ENCODE measurements at places on chromosomes 6 and 20. TPM values are rescaled to one million over a fixed set of nuclear protein-coding genes. Genes with fewer than 3 reads are reported as not detected.
A peak's percentile ranks its signal among the peaks of the same experiment; 100 is the strongest.

DNA sequence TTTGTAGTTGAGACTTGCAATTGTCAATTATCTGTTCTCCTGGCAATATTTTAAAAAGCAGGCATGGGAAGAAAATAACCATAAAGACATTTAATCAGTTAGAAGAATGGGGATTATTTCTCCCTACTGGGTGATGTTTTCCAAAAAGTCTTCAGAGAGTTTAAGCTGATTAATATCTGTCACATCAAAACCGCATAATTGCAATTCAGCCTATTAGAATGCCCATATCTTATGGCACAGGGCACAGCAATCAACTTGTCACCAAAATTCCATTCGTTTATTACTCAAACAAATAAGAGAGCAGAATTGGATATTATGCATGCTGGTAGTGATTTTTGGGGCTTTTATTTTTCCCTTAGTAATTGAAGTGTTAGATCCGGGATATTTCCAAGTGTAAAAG is 218.7 kb downstream of the RNF144B start:
- DNase-seq, result no peak
- no peaks in the 10 kb centered on the region for H3K27me3 ChIP-seq
- no peak overlapping the region for H3K27ac ChIP-seq
- no peaks in the 10 kb centered on the region for H3K4me1 ChIP-seq

DNA sequence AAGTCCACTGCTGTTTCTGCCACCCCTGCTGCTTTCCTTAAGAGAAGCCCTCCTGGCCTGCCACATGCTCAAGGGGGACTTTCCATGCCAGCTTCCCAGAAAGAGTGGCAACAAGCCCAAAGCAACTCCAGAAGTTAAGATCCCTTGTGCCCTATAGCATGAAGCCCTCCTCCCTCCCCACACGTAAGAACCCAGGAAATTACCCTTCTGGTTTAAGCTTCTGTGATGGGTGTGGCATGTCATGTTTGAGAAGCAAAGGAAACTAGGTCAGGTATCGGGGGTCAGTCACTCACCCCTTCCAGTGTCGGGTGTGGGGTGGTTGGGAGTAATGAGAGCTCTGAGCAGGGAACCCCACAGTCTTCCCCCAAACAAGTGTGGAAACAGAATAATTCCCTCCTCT is 196.1 kb downstream of the LRFN2 start:
- H3K27ac ChIP-seq, result no peak overlapping the region
- H3K4me3 ChIP-seq, result no peak overlapping the region
- H3K36me3 ChIP-seq, result no peaks in the 10 kb centered on the region
- H3K27me3 ChIP-seq, result no peaks in the 10 kb centered on the region
- DNase-seq, result no peak

GRCh38 chr6:12208190-12208589 is 82.0 kb upstream of the EDN1 start:
- H3K27ac ChIP-seq, result no peak overlapping the region
- peak; percentile 18 for DNase-seq
- no peak overlapping the region for H3K4me3 ChIP-seq

Gene RAET1E
- total RNA-seq, result not detected

Gene KCNS1
- total RNA-seq, result not detected

DNA sequence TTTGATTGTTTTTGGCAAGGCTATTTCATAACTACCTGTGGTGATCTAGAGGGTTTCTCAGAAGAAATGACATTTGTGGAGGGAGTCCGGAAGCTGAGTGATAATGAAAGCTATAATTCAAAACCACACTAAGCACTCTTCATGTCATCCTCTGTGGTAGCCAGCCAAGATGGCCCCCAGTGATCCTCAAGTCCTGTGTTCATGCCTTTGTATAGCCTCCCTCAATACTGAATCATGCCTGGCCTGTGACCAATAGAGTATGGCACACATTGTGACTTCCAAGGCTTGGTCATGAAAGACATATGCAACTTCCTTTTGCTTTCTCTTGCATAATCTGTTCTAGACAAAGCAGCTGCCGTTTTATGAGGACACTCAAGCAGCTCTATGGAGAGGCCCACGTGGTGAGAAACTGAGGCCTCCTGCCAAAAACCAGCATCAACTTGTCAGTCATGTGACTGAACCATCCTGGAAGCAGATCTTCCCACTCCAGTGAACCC is 12.8 kb upstream of the DNAAF9 start:
- H3K27ac ChIP-seq, result no peak overlapping the region
- peak; percentile 46 for DNase-seq
- no peaks in the 10 kb centered on the region for H3K36me3 ChIP-seq
- H3K27me3 ChIP-seq, result no peaks in the 10 kb centered on the region

Gene SIRPB2
- 0.94 TPM for total RNA-seq

Gene TRAM2
- 4.5 TPM for total RNA-seq

DNA sequence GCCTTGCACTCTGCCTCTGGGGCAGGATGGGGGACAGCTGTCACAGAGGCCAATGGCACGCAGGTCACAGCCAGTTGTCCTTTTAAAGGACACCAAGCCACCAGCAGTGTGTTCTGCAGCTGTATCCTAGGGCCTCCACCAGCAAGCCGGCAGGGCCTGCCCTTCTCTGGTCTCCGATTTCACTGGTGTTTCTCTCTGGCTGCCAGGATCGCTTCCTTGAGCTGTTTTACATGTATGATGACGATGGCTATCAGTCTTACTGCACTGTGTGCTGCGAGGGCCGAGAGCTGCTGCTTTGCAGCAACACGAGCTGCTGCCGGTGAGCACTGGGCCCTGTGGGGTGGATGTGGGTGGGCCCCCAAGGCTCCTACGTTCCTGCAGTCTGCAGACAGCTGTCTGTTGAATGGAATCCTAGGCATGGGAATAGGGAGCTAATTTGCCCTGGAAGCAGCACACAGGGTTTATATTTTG is 22.7 kb upstream of the MAPRE1 start:
- no peak overlapping the region for H3K27ac ChIP-seq
- no peaks in the 10 kb centered on the region for H3K4me1 ChIP-seq
- H3K4me3 ChIP-seq, result no peak overlapping the region
- no peak for DNase-seq
- no peaks in the 10 kb centered on the region for H3K36me3 ChIP-seq
- no peaks in the 10 kb centered on the region for H3K27me3 ChIP-seq

DNA sequence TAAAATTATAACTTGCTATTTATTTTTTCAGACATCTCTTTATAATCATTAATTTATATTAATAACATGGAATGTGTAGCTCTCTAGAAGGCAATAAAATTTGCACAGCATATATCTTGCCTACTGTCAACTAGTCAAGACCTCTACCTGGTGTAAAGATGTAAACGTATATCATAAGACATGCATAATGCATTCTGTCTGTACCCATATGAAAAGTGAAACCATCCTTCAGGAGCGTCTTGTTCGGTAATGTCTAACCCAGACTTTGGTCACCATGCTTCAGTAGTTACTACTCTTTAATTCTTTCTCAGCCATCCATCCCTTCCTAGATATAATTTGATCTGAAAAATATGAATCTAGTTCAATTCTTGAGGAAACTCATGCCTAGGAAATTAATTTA is 21.0 kb downstream of the CEP43 start:
- H3K4me1 ChIP-seq, result no peaks in the 10 kb centered on the region
- H3K4me3 ChIP-seq, result no peak overlapping the region
- H3K36me3 ChIP-seq, result no peaks in the 10 kb centered on the region
- no peak for DNase-seq

DNA sequence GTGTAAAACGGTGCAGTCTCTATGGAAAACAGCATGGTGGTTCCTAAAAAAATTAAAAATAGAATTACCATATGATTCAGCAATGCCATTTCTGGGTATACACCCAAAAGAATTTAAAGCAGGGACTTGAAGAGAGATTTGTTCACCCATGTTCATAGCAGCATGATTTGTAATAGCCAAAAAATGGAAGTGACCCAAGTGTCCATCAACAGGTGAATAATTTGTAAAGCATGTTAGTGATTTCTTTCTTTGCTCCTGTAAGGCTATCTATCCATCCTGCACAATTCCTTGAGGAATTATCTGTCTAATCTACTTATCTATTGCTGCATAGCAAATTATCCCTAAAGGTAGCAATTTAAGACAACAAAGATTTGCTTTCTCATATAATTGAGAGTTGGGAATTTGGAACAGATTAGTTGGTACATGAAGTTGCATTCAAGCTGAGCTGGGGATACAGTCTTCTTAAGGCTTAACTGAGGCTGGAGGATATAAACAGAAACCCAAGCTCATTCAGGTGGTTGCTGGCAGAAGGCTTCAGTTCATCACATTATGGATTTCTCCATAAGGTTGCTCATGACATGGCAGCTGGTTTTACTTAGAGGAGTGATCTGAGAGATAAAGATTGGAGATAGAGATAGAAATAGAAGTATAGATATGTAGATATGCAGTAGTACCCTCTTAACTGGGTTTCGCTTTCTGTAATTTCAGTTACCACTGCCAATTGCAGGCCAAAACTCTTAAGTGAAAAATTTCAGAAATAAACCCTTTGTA is 62.0 kb downstream of the IL22RA2 start:
- no peaks in the 10 kb centered on the region for H3K27me3 ChIP-seq
- H3K27ac ChIP-seq, result no peak overlapping the region
- DNase-seq, result no peak
- no peak overlapping the region for H3K4me3 ChIP-seq

DNA sequence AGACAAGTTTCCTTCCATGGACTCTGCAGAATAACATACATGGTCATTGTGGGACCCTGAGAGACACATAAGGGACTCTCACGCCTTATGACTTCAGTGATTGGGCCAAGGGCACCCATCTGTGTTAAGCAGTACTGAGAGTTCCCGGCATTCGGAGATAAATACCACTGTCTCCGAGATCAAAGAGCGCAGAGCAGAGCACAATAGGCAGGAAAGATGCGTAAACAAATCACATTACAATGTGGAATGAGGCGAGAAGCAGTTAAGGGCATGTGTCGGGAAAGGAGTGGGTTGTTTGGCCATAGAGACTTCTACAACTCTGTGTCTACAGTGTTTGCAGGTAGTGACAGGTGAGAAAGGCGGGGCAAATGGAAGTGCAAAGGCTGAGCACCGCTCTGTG is 57.6 kb downstream of the NRSN1 start:
- H3K27ac ChIP-seq, result no peak overlapping the region
- H3K4me3 ChIP-seq, result no peak overlapping the region
- H3K36me3 ChIP-seq, result no peaks in the 10 kb centered on the region
- H3K27me3 ChIP-seq, result no peaks in the 10 kb centered on the region
- DNase-seq, result no peak

DNA sequence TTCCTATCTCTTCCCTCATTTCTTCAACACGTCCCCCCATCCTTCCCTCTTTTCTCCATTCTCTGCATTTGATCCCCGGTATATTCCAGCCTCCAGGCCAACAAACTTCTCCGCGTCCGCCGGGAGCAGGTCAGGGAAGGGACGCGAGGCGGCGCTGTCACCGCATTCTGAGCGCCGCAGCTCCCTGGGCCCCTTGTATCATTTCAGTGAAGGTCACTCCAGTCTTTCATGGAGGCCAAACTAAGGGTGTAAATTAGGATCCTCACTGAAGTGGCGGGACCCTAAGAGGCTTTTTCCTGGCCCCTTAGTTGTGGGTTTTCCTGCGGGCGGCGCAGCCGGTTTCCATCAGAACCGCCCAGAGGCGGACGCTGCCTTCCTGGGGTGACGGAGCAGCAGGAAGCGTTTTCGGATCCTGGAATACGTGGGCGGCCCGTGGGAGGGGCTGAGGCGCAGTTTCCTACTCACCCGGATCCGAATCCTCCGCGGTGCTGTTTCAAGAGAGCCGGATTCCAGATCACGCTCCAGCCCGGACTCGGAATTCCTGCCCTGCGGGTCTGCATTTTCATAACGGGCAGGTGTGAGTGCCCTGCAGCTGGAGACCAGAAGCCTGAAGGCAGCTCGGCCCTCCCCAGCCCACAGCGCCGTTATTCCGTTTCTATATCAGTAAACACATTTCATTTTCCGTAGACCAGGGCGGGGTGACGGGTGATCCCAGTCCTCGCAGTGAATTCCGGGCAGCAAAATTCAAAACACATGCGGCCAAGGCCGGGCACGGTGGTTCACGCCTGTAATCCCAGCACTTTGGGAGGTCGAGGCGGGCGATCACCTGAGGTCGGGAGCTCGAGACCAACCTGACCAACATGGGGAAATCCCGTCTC is 3.6 kb upstream of the MICA start:
- H3K4me1 ChIP-seq, result peaks cover 23% of the 10 kb centered on the region
- H3K27ac ChIP-seq, result peak overlapping the region; percentile 96
- H3K4me3 ChIP-seq, result peak overlapping the region; percentile 89
- DNase-seq, result peak; percentile 80
- H3K36me3 ChIP-seq, result no peaks in the 10 kb centered on the region

DNA sequence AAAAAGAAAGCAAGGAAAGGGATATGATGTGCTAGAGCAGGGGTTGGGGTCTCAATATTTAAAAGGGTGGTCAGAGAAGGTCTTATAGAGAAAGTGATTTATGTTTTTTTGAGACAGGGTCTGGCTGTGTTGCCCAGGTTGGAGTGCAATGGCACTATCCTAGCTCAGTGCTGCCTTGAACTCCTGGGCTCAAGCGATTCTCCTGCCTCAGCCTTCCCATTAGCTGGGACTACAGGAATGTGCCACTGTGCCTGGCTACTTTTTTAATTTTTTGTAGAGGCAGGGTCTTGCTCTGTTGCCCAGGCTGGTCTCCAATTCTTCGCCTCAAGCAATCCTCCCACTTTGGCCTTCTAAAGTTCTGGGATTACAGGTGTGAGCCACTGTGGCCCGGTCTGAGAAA is 433.3 kb downstream of the CDC5L start:
- no peaks in the 10 kb centered on the region for H3K4me1 ChIP-seq
- H3K27me3 ChIP-seq, result no peaks in the 10 kb centered on the region
- no peak overlapping the region for H3K27ac ChIP-seq
- H3K4me3 ChIP-seq, result no peak overlapping the region

DNA sequence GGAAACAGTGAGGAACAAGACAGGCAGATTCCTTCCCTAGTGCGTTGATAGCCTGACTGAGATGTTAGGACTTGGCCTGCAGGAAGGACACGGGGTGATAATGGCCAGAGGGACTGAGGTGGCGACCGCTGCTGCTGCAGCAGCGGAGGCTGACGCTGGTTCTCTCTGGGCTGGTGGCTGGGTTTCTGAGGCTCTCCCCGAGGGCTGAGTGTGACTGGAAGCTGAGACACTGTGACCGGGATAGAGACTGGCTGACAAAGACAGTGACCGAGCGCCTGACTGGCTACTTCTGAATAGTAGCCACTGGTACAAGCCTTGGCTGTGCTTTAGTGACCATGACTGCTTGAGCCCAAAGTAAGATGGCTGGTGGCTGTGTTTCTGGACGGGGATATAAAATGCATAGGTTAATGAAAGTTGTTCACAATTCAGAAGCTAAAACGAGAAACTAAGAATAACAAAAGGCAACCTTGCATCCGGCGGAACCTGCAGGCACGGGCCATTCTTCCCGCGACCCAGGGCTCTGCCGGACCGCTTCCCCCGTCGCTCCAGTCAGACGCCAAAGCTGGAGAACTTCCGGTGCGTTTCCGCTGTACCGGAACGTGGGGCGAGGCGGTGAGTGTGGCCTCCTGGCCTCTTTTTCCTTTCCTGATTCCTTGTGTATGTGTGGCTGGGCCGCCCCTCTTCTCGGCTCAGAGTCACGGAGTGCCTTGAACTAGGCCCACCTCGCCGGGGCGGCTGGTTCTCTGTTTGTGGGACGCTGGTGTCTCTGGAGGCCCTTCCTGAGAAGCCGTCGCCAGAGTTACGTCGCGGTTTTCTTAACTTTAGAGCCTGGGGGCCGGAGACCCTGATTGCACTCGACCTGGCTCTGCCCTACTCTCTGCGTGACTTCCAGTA is at the start of gene AAR2:
TSS of gene AAR2 (plus strand) at position 587 of the 894 bp plus-strand sequence. CDS start 3,391 bp downstream, outside the sequence.
- peak within 1 kb of the TSS; percentile 82 for H3K27ac ChIP-seq
- peaks cover 14% of the 10 kb centered on the region for H3K36me3 ChIP-seq
- peak; percentile 67 for DNase-seq
- H3K4me1 ChIP-seq, result peaks cover 17% of the 10 kb centered on the region
- no peaks in the 10 kb centered on the region for H3K27me3 ChIP-seq

Gene REM1
- total RNA-seq, result 7.5 TPM

Gene BCL2L1
- total RNA-seq, result 41.5 TPM

Gene CLIC5
- total RNA-seq, result 87.8 TPM

Data from gastrocnemius medialis (tissue), 4 donors.